ENCODE measurements at places on chromosomes 6 and 20. TPM values are rescaled to one million over a fixed set of nuclear protein-coding genes. Genes with fewer than 3 reads are reported as not detected.

HLA-DQA1 gene
- polyA plus RNA-seq: not detected

HCRTR2 gene
- polyA plus RNA-seq: not detected

SIRT5 gene
- polyA plus RNA-seq: 6.0 TPM

SRC gene
- 133 TPM for polyA plus RNA-seq

RCAN2 gene
- not detected for polyA plus RNA-seq

KCNK5 gene
- 1.8 TPM for polyA plus RNA-seq

TMEM239 gene
- not detected for polyA plus RNA-seq

SLA2 gene
- polyA plus RNA-seq: not detected

MUCL3 gene
- 0.04 TPM for polyA plus RNA-seq

MEI4 gene
- polyA plus RNA-seq: not detected

HLA-DQB1 gene
- not detected for polyA plus RNA-seq

COL9A1 gene
- not detected for polyA plus RNA-seq

WFDC12 gene
- polyA plus RNA-seq: not detected

DEF6 gene
- 0.07 TPM for polyA plus RNA-seq
